ENCODE measurements at places on chromosomes 16 and 17.

GRCh38 chr17:56833057-56833808 lies 487 bp downstream of the C17orf67 start:
- peak; percentile 16 for DNase-seq

GRCh38 chr17:50739098-50739497 lies 19.7 kb downstream of the LUC7L3 start:
- no peak for DNase-seq

DNA sequence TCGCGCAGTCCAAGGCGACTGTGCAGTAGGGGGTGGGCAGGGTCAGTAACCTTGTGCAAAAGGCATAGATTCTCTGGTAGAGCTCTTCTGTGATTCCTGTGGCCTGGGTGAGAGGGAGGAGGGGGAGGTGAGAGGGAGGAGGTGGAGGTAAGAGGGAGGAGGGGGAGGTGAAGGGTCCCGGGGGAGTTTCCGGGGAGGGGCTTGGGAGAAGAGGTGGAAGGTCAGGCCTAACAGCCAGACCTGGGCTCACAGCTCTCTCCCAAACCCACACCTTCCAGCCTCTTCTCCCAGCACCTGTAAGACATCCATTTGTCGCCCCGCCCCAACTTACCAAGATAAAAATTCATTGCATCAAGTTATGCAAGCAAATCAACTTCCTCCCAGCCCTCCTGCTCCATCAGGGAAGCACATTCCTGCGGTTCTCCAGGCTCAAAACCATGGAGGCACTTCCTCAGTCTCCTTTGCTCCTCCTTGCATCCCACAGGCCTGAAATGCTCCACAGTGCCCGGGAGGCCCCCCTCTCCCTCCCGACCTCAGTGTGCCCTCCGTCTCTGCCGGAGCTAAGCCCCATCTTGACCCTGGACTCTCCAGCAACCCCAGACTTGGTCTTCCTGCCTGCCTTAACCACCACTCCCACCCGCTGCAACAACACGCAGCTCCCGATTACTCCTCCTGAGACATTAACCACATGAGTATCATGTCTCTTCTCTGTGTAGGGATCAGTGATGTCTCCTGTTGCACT lies 30.5 kb downstream of the PIK3R6 start:
- DNase-seq = no peak

DNA sequence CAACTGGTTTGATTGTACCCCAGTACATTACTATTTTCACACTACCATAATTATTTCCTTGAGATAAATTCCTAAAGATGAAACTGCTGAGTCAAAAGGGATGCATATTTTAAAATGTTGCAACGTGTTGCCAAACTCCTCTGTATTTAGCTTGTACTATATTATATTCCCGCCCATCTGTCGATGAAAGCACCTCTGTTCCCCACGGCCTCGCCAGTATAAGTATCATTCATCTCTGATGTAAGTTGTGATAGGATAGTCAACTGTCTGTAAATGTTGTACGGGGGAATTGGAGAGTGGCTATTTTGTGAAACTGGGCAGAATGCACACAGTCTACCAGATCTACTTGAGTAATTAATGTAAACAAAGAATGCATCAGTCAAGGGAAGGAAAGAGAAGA lies 47.7 kb upstream of the TNRC6A start:
- DNase-seq = no peak

DNA sequence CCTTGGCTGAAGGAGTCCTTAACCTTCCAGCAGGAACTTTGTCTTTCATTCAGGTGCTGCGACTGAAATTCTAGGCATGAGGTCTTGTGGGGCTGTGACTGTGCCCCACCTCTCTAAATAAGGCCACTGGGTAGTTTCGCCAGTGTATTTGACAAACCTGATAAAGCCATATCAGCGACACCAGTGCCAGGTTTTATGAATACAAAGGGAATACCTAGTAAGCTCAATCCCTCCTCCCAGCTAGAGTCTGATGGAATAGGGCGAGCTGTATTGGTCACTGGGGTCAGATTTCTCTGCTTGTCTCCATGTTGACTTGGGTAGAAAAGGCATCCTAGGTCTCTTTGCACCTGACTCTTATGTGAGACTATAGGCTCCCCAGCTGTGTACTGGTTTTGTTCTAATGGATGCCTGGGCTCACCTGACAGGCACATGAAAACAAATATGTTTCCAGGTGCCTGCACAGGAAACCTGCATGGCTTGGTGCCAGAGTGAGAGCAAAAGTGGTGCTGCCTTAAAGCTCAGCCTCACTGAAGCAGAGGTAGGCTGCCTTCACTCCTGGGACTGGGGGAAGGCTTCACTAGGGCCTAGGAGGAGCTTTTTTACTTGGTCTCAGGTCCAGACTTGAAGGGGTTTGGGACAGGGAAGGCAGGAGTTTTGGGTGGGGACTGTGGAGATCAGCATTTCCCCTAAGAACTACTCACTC lies 8.3 kb downstream of the SLC7A6 start:
- DNase-seq = no peak

GRCh38 chr16:74575175-74575806 lies 31.6 kb downstream of the GLG1 start:
- no peak for DNase-seq

GRCh38 chr17:7750321-7750821 lies 32.8 kb downstream of the DNAH2 start:
- peak; percentile 55 for DNase-seq

DNA sequence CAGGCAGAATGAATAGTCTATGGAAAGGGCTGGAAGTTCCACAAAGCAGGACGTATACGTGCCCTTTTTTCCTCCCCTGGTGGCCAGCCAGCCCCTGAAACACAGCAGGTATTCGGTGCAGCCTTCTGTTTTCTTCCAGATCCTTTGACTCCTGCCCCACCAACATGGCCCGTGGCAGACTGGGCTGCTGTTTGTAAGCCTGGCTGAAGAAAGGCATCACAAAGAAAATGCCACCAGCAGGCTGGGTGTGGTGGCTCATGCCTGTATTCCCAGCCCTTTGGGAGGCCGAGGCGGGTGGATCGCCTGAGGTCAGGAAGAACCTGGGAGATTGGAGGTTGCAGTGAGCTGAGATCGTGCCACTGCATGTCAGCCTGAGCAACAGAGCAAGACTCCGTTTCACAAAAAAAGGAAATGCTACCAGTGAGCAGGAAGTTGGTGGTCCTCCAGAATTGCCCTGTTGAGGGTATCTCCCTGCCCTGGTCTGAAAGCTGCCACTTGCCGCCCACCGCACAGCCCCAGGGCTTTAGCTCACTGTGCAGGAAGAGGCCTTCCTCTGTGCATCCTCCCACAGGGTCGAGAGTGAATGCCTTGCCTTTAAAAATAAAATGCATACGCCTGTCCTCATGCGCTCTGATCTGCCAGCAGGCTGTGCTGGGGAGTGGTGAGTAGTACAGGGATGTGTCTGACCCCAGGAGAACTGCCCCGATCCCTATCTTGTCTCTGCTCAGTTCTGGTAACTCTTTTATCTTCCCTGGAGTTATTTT lies 587.7 kb downstream of the MAF start:
- DNase-seq = no peak

DNA sequence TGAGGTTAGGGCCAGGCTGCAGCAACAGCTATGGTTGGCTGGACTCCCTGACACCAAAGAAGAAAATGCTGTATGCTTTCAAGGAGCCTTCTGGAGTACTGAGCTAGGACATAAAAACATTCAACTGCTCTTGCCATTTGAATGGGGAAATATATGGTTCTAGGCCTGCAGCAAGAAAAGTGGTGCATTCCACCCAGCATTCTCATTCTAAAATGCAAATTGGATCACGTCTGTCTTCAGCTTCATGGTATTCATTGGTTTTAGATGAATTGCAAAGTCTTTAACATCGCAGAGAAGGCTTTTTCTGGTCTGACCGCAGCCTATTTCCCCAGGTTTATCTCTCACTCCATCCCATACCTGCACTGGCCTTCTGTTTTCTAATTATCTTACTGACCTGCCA lies 27.1 kb upstream of the SOX9 start:
- no peak for DNase-seq

DNA sequence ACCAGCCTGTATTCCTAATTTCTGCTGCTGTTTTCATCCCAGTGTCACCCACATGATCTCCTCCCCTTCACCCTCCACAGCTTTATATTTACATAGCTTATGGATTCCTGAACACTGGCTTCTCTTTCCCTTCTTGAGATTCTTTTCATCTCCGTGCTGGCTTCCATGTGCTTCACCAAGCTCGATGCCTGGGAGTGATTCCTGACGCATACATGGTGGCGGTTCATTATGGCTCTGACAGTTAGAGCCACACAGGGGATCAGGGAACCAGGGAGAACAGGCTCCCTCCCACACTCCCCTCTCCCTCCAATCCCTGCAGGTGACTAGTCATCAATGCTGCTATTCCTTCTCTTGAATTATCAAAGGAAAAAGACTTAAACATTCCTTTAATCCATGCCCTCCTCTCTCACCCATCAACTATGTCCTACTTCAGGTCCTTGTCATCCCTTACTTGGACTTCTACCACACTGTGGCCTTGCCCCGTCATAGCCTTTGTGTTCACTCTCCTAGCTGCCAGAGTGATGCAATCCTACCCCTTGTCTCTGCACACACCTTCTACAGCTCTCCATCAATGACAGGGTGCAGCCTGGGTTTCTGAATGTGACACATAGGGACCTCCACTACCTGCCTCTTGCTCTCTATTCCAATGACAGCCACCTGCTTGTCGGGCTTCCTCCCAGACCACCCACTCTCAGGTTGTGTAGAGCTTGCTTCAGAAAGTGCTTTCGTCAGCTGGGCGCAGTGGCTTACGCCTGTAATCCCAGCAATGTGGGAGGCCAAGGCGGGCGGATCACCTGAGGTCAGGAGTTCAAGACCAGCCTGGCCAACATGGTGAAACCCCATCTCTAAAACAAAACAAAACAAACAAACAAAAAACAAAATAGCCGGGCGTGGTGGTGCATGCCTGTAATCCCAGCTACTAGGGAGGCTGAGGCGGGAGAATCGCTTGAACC lies 43.6 kb downstream of the MYH13 start:
- no peak for DNase-seq

GRCh38 chr16:88943131-88943664 lies 33.8 kb downstream of the CBFA2T3 start:
- no peak for DNase-seq

GRCh38 chr16:31331807-31332301 lies 23.1 kb upstream of the ITGAX start:
- no peak for DNase-seq

DNA sequence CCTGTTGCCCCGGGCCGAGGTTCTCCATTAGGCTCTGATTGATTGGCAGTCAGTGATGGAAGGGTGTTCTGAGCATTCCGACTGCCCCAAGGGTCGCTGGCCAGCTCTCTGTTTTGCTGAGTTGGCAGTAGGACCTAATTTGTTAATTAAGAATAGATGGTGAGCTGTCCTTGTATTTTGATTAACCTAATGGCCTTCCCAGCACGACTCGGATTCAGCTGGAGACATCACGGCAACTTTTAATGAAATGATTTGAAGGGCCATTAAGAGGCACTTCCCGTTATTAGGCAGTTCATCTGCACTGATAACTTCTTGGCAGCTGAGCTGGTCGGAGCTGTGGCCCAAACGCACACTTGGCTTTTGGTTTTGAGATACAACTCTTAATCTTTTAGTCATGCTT lies 74.2 kb downstream of the HAPSTR1 start:
- DNase-seq = no peak

GRCh38 chr17:30517786-30518185 lies 40.6 kb downstream of the GOSR1 start:
- DNase-seq = no peak

DNA sequence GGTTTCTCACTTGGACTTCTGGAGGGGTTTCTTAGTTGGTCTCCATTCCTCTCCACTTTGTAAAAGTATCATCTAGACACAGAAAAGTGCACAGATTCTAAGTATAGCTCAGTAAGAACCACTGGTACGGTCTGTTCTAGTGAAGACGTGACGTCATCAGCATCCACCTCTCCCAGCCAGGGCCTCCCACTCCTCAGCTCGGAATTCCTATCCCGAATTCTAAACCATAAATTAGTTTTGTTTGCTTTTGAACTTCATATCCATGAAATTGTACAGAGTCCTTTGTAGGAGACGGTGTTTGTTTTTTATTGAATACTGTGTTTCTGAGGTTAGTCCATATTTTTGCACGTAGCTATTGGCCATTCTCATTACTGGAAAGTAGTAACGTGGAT lies 25.5 kb downstream of the FOXK2 start:
- no peak for DNase-seq

DNA sequence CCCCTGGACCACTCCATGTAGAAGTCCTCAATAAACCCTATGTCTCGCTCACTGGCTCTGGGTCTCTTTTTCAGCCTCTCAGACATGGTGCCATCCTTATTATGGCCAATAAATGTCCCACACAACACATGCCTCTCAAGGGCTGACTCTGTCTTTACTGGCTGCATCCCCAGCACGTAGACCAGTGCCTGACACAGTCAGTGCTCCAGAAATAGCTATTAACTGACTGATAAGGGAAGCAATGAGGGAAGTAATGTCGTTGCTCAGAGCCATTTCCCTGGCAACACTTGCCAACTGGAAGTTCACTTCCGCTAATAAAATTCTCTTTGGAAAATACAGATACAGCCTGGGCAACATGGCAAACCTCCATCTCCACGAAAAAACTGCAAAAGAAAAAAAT lies 19.1 kb upstream of the APOH start:
- no peak for DNase-seq

- peak; percentile 24 for DNase-seq
Measured at GRCh38 chr16:79628501-79628975, 28.0 kb upstream of the MAF start.

GRCh38 chr16:62194828-62195227 lies 158.6 kb upstream of the CDH8 start:
- no peak for DNase-seq

- no peak for DNase-seq
Measured at GRCh38 chr17:278055-278675, 74.4 kb downstream of the RPH3AL start.

GRCh38 chr17:77376795-77377709 lies 236.3 kb downstream of the SEC14L1 start:
- DNase-seq = peak; percentile 79

GRCh38 chr17:30477083-30477773 lies at the start of gene GOSR1:
GOSR1 (plus strand) TSS chr17:30477408; CDS start chr17:30477434, 26 bp downstream.
- DNase-seq = peak; percentile 90

- no peak for DNase-seq
Measured at GRCh38 chr17:4163951-4164350, 21.0 kb downstream of the CYB5D2 start.

GRCh38 chr16:68079626-68080344 lies 5.4 kb upstream of the NFATC3 start:
- DNase-seq = no peak

- no peak for DNase-seq
Measured at GRCh38 chr17:71109697-71110096, 940.4 kb downstream of the KCNJ2 start.

All from AG04450 (cell line).